D721Med (cell line): ENCODE measurements at places on chromosomes 11 and 22.

GRCh38 chr11:69974528-69974927 is 103.6 kb upstream of the ANO1 start:
- no peak for DNase-seq

DNA sequence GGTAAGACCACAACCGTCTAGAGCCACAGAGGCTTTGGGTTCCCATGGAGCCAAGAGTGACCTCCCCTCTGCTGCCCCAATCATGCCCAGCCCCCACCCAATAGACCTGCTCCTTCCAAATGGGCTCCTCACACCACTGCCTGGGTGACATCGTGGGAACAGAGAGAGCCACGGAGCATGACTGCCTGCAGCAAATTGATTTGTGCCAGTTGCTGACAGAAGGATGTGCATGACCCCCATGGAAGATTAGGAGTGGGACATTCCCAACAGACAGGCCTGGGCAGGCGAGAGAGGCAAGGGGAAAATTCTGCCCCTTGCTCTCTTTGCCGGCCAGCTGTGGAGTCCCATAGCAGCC is 88.5 kb downstream of the TENM4 start:
- DNase-seq = no peak

- DNase-seq = no peak
Observed at GRCh38 chr11:68840661-68841653, 759 bp downstream of the CPT1A start.

- no peak for DNase-seq
Observed at GRCh38 chr22:40671369-40671768, 7.9 kb upstream of the MCHR1 start.

DNA sequence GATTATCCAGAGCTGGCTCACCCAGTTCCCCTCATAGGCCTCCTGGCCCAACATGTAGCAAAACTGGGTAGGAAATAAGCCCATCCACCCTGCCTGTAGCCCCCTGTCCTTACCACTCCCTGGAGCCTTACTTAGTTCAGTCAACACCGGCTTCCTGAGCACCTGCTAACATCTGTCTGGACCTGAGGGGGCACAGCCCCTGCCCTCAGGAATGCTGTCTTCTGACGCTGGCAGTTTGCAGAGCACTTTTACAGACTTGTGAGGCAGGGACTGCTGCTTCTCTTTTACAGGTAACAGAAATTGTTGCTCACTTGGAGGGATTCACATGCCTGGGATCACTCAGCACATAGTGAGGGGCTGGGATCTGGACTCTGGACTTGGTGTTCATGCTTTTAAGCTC is 152.0 kb upstream of the TBCEL start:
- DNase-seq = no peak

- DNase-seq = no peak
Observed at GRCh38 chr11:22774716-22775115, 54.9 kb downstream of the SVIP start.

- DNase-seq = no peak
Observed at GRCh38 chr22:45077286-45077685, 67.5 kb upstream of the PHF21B start.

GRCh38 chr11:101441747-101442146 is 142.1 kb downstream of the TRPC6 start:
- no peak for DNase-seq

DNA sequence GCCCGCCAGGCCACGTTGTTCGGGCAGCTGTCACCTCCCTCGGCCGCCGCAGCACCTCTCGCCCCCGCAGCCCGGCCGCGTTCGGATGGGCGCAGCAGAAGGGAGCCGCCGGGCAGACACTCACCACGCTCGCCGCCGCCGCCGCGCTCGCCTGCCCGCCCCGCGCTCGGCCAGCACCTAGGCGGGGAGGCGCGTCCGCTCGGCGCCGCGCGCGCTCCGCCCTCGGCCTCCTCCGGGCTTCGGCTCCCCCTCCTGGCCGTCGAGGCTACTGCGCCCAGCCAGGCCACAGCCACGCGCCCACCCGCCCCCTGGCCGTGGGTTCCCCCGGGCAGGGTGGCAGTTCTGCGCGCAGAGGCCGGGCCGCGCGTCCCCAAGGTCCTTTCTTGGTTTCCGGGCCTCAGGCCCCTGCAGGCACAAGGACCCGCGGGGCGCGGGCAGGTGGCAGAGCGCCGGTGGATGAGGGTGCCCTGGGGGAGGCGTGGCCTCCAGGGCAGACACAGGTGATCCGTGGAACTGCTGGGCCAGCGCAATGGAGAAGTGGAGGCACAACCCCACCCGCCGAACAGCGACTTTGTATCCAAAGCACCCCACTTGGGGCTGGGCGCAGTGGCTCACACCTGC is at the start of gene SLC25A22:
Gene SLC25A22 (minus strand): TSS at position 189 of the 621 bp plus-strand sequence. CDS start 3,275 bp downstream, outside the sequence.
- peak; percentile 75 for DNase-seq

GRCh38 chr11:36060926-36061325 is 117.1 kb downstream of the LDLRAD3 start:
- DNase-seq = no peak

GRCh38 chr11:833114-833791 is 501 bp downstream of the CD151 start:
- DNase-seq = no peak

- no peak for DNase-seq
Observed at GRCh38 chr22:37186228-37186996, 1.6 kb downstream of the C1QTNF6 start.

- DNase-seq = no peak
Observed at GRCh38 chr11:120040151-120040840, 97.6 kb downstream of the TRIM29 start.

DNA sequence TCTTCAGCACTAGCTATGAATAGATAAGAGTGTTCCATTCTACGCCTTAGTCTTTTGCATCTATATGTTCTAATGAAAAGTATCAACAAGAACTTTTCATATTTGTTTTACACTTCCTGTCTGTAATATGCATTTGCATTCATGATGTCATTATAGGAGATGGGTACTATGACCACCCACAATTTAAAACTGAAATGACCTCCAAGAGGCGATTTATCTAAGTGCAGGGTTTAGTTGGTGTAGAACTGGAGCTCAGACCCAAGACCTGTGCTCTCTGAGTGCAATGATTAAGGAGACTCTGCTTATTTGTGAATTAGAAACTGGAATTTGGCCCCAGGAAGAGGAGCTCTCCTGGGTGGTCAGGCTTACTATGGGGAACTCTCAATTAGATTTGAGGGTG is 289.1 kb downstream of the ETS1 start:
- DNase-seq = no peak

DNA sequence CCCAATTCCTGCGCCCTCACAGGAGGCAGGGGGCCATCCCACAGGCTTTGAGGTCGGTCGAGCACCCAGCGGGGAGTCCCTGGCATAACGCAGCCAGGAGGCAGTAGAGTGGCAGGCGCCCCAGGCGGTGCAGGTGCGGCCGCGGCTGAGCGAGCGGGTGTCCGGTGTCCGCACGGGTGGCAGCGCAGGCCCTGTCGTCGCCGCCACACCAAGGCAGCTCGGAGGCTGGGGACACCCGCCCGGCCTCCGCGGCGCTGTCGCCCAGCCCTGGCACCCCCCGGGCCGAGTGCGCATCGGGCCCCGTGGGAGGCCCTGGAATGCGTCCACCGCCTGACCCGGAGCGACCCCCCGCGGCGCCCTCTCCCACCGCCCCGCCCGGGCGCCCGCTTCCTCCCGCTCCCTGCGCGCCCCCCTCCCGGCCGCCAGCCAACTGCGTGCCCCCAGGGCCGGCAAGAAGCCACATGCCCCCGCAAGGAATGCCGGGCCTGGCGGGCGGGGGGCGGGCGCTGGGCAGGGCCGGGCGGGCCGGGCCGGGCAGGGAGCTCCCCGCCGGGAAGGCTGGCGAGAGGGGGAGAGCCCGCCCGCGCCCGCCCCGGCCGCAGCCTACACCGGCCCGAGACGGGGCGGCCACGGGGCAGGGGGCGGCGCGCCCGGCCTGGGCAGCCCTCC is 33.9 kb downstream of the PRDM11 start:
- DNase-seq = peak; percentile 62

GRCh38 chr11:120122924-120123683 is 14.8 kb downstream of the TRIM29 start:
- DNase-seq = no peak

GRCh38 chr22:24550902-24551435 is 4.0 kb downstream of the GUCD1 start:
- DNase-seq = no peak

- no peak for DNase-seq
Observed at GRCh38 chr11:61636676-61637075, 43.5 kb upstream of the DAGLA start.

DNA sequence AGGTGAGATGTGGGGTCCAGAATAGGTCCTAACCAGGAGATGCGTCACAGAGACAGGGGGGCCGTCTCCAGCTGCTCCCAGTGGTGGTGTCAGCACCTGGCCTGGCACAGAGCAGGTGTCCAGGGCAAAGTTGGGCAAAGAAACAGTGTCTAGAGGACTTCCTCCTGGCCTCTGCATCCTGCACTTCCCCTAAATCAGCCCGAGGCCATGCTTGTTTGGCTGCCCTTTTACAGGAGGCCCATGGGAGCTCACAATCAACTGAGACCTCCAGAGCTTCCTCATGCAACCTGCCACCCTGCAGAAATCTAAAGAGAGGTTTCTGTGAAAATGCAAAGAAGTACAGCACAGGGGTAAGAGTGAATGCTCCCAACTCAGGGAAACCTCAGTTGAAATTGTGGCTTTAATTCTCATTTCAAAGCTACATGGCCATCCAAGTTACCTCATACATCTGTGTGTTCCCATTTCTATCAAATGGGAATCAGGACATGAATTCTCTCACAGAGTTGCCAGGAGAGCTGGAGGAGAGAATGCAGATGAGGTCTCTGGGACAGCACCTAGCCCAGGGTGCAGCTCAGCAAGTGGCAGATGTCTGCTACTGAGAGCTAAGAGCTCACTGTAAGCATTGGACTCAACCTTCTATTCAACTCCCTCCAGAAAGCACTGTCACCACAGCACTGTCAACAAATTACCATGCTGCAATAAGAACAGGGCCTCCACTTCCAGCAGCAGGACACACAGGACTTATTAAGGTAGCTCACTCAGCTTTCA is 32.6 kb downstream of the TCIRG1 start:
- DNase-seq = no peak

- DNase-seq = no peak
Observed at GRCh38 chr11:2265396-2265795, 5.0 kb downstream of the ASCL2 start.

DNA sequence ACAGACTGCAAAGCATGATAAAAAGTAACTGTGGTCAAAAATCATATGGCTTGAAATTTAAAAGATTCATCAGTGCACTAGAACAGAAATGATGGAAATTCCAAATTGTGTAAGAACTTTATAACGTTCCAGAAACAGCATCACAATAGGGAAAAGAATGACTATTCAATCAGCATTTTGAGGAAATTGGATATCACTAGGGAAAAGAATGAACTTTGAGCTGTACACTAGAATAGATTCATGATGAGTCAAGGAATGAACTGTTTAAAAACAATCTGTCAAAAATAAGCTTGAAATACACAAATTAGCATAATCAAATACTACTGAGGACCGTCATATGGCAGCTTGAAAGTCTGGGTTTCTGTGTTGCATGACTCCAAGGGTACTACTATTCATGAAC is 20.5 kb upstream of the HEPHL1 start:
- DNase-seq = no peak

DNA sequence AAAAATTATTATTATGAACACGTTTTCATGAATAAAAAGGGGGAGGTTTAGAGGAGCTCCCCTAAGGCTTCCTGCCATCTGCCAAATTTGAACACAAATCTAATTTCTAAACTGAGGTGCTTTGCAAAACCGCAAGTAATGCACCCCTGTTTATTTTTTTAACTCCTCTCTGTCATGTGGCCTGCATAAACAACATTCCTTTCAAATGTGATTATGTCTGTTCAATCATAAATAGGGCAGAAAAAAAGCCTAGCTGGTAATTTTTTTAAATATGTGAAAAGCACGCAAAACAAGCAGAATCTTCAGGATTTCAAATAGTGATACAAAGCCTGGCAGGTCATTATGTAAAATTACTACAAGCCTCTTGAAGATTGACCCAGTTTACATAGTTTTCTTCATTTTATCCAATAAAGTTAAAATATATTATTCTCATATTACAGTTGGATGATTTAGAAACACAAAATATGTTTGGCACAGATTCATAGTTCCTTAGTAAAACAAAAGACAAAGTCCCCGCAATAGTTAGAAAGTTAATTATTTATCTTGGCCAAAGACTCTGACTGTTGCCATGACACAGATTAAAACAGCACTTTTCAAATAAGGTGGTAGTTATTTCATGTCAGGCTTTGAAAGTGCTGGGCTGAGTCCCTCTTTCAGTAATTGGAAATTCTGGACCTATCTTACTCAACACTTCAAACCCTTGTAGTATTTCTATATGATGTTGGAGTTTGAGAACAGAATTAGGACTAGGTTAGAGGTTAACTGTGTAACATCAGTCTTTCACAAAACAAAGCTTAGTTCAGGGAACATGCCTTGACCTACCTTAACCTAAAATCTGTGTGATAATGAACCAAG is 200.3 kb upstream of the MPPED2 start:
- no peak for DNase-seq
